ENCODE measurements at places on chromosomes 13 and 19. TPM values are rescaled to one million over a fixed set of nuclear protein-coding genes. Genes with fewer than 3 reads are reported as not detected.

Gene CGB2
- not detected for total RNA-seq

Gene EFNA2
- total RNA-seq = not detected

Gene CGB5
- total RNA-seq = not detected

Gene KHSRP
- total RNA-seq = 453 TPM

Gene EDDM13
- total RNA-seq = 0.72 TPM
